ENCODE measurements at places on chromosomes 6 and 20.

DNA sequence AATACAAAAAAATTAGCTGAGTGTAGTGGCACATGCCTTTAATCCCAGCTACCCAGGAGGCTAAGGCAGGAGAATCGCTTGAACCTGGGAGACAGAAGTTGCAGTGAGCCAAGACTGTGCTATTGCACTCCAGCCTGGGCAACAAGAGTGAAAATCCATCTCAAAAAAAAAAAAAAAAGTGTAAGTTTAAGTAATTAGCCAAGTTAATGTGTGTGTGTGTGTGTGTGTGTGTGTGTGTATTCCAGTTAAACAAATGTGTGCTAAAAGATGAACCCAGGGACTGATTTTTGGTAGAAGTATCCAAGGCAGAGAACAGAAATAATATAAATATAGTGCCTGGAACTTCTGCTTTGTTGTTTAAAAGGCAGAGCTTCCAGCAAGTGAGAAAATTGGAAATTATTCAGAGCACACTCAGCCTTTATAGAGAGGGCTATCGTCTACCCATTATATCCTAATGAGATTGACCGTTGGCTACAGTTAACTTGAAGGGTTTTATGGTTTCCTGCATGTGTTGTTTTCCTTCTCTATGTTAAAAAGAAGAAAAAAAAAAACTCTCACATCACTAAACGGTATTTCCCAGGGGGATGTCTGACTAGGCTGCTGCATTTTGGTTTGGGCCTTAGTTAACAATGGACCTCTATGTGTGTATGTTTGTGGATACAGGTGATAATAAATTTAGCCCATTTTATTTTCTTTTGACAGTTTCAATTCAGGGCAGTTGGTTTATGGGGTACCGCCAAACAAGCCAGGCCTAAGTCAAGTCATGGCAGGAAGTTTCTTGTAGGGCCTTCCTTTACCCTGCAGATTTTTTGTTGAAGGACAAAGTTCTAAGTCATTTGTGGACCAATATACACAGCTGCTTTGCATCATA lies 9.8 kb downstream of the SOX4 start:
- DNase-seq, result no peak

DNA sequence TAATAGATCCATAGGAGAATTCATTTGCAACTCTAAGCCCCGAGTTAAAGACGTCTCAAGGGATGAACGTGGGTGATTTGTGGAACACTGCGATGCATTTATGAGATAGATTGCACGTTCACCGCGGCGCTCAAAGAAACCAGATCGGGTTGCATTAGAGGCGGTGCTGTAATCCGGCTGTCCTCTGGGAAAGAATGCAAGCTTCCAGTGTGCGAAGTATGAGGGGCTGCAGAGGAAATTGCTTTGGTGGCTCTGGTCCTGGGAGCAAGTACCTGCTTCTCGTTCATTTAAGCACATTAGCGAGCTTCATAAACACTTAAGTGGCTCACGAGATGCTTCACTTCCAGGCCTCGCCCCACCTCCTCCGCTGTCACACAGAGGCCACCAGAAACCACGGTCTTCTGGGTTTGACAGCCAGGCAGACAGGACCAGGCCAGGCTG lies 182.3 kb downstream of the CDH4 start:
- no peak for DNase-seq

DNA sequence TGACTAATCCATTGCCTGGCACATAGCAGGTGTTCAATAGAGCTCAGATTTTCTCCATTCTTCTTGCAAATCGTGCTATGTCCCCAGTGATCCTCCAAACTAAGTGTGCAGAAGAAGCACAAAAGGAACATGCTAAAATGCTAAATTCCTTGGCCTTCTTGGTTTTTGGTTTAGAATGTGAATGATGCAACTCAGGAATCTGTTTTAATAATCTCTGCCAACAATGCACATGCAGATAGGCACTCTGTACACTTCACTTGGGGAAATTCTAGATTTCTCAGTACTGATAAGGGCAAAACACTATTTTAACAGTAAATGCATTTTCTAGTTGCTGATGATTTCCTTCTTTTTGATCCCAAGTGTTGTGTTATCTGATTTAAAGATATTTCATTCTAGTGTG lies 35.2 kb downstream of the SLC22A1 start:
- no peak for DNase-seq

GRCh38 chr6:127618729-127619128 lies 41.8 kb downstream of the C6orf58 start:
- no peak for DNase-seq

DNA sequence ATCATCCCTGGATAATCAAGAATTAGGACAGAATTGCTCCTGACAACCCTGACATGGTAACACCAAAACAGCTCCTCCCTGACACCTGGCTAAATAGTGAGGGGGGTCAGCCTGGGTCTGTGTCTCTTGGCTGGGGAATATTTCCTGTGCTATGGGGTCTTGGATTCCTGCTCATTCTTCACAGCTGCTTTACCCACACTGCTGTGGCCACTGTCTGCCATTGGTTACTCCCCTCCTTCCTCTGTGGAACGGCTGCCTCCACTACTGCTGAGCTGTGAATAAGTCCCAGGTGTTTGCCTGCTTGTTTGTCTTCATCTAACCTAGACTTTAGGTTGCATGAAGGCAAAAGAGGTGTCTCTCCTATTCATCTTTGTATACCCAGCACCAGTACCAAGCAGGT lies 33.9 kb upstream of the TXLNB start:
- no peak for DNase-seq

DNA sequence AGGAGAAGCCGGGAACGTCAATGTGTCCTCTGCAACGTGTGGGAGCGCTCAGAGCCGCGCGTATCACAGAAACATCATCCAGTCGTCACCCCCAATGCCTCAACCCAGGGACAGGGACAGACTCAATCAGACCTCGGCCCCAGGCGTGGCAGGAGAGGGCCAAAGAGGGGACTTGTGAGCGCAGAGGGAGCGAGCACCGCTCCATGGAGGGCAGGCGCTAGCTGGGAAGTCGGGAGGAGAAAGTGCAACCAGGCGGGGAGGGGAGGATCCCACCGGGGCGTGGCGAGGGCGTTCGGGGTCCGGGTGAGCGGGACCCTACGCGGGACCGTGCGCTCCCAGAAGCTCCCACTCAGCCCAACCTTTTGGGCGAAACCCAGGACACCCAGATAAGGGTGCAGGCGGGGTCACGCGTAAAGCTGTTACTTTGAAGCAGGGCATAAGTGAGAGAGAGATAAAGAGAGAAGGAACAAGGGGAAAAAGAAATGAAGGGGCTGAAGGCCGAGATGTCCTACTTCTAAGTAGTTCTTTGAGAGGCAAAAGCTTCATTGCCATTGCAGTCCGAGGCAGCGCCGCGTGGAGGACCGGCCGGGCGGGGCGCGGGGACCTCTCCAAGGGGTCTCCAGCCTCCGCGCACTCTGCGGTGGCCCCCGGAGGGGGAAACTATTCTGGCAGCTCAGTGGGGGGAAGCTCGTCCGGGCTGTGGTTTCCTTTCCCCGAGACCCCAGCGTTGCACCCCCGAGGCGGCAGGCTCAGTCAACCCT lies 862 bp upstream of the SOBP start:
- DNase-seq, result no peak

DNA sequence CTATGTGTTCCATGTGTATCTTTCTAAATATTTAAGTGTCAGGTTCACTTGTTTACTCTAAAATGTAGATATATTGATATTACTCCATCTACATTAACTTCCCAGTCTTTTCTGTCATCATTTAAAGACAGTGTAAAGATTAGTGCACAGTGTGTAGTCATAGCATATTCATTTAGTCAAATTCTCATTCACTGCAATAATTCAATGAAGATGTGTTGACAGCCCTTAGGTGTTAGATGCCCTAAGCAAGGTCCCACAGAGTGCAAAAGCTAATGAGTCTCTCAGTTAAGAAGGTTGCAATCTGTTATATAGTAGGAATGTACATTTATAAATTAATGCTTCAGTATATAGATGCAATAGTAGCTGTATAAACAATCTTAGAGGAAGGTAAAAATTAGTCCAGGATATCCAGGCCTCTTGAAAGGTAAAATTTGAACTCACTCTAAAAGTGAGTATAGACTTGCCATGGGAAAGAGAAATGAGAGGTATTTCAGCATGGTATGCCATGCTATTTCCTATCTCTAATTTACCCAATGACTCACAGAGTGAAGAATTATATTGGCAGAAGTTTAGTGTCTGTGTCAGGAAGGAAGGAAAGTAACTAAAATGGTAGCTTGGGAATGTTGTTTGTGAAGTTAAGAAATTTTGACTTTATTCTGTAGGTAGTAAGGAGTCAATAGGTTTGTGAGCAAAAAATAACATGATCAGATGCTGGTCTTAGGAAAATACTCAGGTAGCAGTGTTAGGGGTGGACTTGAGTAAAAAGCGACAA lies 969.9 kb upstream of the CITED2 start:
- no peak for DNase-seq

DNA sequence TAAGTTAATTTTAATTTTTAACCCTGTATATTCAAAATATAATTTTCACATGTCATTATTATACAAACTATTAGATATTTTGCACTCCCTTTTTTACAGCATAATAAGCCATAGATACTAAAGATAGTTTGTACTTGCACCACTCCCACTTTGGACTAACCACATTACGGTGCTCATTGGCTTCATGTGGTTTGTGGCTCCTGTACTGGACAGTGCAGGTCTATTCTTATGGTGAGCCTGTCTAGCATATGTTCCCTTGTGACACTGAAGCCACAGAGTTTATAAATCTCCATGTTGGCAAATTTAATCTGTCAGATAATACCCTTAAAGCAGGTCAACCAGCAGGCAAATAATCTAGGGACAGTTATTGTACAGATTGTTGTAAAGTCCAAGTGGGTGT lies 354.4 kb upstream of the KCNQ5 start:
- DNase-seq, result no peak

GRCh38 chr6:152680151-152680550 lies 17.5 kb upstream of the MYCT1 start:
- DNase-seq, result no peak

GRCh38 chr6:13883966-13884365 lies 40.8 kb upstream of the RNF182 start:
- DNase-seq, result no peak

GRCh38 chr6:15441215-15441868 lies 195.5 kb downstream of the JARID2 start:
- DNase-seq, result peak; percentile 40

DNA sequence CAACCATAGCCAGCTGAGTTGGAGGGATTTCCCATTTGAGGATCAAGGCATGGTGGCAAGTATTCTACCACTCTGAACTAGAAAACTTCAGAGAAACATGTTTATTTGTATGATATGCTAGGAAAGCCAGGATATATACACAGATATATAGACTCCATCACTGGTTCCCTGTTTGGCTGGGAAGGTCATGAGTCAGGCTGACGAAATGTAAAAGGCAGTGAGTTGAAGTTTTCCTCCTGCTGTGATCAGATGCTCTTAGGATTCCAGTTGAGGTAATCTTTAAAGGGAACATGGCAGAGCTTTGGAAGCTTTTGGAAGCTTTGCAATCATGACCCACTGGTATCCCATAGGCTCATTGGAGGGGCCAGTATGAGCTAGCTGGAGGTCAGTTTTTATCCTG lies 1369.1 kb downstream of the EPHA7 start:
- no peak for DNase-seq

- DNase-seq, result no peak
Measured at GRCh38 chr6:139577763-139578604, 203.5 kb upstream of the CITED2 start.

DNA sequence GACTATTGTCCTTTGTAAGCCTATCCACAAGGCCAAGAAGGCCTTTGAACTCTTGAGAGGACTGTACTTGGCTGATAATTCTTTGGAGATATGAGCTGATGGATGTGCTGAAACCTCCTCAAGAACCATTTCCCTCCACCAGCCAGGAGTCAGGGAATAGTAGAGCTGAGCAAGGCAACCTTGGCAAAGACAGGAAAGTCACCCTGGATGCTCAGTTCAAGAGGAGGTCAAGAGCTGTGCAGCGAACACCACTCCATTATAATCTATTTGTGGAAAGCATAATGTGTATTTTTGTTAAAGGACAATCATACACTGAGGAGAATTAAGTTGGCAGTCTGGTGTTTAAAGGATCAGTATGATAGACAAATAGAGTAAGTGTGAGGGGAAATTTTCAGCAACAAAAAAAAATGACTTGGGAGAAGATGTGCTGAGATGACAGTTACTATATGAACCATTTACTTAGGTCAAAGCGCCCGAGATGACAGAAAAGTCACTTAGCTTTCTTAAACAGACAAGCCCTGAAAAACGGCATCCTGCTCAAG lies 177.2 kb upstream of the COL21A1 start:
- DNase-seq, result no peak

GRCh38 chr6:118553132-118553531 lies 5.0 kb downstream of the PLN start:
- DNase-seq, result no peak

- DNase-seq, result no peak
Measured at GRCh38 chr6:142935553-142936517, 9.1 kb downstream of the HIVEP2 start.

GRCh38 chr6:34243131-34243771 lies 5.6 kb downstream of the SMIM29 start:
- DNase-seq, result no peak

DNA sequence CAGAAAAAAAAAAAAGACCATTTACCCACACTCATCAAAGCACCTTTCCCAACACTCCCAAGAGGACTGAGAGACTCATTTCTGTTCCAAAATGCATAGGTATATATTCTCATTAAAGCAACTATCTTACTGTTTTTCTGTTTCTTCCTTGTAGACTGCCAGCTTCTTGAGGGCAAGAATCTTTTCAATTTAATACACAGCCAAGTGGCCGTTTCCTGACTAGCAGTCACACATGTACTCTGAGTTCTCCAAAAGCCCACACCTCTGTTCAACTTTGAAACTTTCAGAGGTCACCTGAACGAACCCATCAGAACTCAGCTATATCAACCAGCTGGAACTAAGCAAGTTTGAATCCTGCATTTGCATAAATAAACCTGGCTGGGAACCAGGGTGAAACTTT lies 92.7 kb downstream of the DTNBP1 start:
- DNase-seq, result no peak

DNA sequence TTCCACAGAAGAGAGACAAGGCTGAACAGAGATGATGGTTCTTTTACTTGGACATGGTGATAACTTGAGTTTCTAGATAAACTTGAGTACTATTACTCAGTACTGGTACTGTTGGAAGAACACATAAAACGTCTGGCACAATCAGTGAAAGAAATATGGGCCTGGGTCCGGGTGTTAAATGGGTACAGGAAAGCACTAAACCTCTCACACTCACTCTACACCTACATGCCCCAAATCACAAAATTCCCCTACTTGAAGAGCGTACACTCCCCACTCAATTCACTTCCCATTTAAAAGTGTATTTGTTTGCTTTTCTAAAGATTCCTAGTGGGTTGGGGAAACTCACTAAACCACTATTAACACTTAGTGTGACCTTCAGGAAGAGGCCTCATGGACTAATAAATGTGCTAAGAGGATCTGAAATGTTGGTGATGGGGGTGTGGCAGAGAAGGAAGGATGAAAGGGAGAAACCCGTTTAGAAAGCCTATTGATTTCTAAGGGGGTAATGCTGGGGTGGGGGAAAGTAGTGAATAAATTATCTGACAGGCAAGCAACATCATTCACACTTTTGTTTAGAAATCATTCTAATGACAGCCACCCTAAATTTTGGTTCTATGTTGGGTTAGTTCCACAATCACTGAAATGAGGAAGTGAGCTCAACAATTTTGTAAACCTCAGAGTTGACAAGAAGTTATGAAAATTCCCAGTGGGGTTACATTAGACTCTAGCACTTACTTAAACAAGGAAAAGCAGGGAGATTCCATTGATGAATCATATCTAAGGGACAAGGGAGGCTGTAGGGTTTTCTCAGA lies 222.6 kb upstream of the MARCKS start:
- DNase-seq, result no peak

Data from T-helper 1 cell (primary cell).